Stimulated activated CD4-positive, alpha-beta T cell treated with anti-CD3 and anti-CD28 coated beads, Interleukin-1b, Interleukin-23, amount 100 ng/mL, for 24 hours (primary cell): ENCODE measurements at places on chromosomes 16 and 17.

GRCh38 chr17:35164716-35165115 is 17.1 kb downstream of the UNC45B start:
- no peak for DNase-seq

DNA sequence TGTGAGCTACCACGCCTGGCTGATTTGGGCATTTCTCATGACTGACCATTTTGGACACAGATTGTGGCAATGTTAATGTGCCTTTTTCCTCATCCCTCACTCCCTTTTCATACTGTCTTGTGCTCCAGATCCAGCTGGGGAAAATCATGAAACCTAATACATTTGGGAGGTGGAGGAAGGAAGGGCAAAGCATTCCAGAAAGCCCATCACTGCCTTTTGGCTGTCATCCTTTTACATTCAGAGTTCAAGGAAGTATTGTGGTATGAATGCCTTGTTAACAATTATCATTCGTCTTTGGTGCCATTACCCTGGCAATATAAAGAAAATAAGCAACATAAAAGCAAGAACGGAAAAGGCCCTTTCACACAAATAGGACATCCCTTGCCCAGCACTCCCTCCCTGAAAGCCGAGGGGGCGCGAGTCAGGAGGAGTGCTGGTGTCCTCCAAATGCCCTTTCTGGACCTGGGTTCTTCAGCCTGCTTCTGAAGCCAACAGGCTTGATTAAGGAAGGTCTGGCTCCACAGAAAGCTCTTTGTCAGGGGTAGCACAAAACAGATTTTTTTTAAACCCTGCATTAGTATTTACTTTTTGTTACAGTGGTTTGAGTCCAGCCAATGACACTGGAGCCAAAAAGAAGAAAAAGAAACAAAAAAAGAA is 20.1 kb downstream of the NMT1 start:
- DNase-seq = no peak

GRCh38 chr16:83095941-83096692 is 469.3 kb downstream of the CDH13 start:
- no peak for DNase-seq

GRCh38 chr16:83472776-83473501 is 334.8 kb upstream of the HSBP1 start:
- no peak for DNase-seq

- no peak for DNase-seq
Observed at GRCh38 chr17:14199601-14200000, 37.1 kb downstream of the CDRT15 start.

DNA sequence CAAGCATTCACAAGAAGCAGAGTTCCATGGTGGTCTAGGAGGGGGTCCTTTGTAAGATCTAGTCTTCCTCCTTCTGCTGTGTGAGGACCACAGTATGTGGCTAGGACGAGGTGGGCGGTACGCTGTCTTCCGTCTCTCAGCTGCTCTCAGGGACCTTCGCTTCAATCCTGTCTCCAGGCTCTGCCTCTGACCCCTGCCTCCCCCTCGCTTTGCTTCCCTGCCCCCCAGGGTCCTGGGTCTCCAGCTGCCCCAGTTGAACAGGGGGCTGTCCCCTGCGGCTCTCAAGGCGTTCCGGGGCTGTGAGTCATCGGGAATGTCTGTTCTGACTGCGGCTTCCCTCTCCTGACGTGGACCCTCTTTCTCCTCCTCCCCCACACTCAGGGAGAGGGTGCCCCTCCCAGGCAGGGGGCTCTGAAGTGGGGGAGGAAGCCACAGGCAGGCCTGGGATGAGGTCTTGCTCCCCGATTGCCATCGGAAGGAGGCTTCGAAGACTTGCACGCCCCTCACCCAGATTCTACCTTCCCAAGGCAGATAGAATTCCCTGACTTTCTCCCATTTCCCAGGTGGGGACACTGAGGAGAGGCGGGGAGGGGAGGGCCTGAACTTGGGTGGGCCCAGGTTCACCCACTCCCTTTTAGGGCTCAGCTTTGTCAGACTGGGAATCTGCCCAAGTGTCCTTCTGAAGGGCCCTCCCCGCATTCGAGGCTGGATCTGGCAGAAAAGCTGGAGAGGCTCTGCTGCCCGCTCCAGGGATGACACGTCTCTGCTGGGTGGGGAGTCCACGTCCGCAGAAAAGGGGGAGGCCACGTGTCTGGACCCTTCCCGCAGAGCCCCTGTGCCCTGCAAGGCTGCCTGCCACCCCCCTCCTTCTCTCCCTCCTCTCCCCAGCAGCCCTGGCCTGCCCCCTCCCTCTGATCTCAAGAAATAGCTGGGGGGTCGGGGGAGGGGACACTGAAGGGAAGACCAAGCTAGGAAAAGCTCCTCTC is 9.1 kb upstream of the COL1A1 start:
- DNase-seq = no peak

DNA sequence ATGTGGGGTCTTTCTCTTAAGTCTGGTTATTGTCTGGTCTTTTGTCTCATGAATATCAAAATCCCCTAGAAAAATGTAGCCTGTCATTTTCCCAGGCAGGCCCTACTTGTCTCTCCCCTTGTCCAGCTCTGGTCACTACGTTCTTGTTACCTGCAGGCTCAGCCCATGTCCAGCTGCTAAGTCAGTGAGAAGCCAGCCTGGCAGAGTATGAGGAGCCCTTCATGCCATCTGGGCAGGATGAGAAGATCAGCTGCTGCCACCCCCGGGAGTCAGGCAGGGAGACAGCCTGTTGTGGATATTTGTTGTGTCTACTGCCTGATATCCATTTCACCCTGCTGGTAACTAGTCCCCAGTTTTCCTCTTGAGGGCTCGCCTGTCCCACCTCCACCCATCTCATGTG is 88.9 kb downstream of the ASIC2 start:
- no peak for DNase-seq

GRCh38 chr16:88375996-88376834 is 6.5 kb upstream of the ZNF469 start:
- no peak for DNase-seq

- no peak for DNase-seq
Observed at GRCh38 chr16:80803339-80804055, 901 bp downstream of the CDYL2 start.

DNA sequence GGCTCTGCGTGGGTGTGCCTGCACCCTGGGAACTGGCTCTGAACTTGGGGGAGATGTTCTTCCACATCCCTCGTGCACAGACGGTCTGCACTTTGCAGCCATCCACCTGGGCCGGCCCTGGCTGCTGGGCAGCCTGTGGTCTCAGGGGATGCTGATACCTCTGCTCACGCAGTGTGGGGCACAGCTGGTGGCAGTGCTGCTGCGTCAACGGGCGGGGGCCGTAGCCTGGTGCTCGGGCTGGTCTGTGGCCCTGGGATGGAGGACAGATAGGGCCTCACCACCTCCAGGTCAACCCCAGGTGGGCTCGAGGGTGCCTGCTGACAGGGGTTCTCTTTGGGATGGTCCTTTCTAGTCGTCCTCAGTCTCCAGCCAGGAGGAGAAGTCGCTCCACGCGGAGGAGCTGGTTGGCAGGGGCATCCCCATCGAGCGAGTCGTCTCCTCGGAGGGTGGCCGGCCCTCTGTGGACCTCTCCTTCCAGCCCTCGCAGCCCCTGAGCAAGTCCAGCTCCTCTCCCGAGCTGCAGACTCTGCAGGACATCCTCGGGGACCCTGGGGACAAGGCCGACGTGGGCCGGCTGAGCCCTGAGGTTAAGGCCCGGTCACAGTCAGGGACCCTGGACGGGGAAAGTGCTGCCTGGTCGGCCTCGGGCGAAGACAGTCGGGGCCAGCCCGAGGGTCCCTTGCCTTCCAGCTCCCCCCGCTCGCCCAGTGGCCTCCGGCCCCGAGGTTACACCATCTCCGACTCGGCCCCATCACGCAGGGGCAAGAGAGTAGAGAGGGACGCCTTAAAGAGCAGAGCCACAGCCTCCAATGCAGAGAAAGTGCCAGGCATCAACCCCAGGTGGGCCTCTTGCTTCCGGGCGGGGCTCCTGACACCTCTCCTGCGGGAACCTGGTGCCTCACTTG is 36.3 kb downstream of the TSC2 start:
- no peak for DNase-seq

GRCh38 chr17:27354051-27354490 is 60.2 kb downstream of the WSB1 start:
- DNase-seq = no peak

DNA sequence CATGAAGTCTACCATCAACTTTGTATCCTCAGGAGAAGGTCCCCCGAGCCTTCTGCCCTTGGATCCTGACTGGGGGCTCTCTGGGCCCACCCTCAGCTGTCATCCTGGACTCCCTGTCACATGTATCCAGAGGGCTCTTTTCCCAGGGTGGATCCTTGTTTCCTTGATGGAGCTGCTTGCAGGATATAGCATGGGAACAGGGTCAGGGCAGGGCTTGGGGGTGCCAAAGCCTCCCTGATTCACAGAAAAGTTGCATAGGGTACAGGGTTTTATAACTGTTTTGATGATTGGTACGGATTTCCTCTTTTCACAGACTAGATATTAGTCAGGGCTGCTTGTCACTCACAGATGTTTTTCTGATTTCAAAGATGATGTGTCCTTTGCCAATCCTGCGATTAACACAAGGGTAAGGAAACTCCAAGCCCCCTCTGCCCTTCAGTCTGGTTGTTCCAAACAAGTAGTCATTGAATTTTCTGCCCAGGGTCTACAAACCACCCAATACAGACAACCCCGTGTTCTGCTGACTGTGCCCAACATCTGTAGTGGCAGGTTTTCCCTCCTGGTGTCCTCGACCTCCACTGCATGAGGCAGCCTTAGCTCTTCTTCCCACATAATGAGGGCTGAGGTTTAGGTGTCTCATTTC is 20.6 kb upstream of the SLC35G3 start:
- DNase-seq = no peak

DNA sequence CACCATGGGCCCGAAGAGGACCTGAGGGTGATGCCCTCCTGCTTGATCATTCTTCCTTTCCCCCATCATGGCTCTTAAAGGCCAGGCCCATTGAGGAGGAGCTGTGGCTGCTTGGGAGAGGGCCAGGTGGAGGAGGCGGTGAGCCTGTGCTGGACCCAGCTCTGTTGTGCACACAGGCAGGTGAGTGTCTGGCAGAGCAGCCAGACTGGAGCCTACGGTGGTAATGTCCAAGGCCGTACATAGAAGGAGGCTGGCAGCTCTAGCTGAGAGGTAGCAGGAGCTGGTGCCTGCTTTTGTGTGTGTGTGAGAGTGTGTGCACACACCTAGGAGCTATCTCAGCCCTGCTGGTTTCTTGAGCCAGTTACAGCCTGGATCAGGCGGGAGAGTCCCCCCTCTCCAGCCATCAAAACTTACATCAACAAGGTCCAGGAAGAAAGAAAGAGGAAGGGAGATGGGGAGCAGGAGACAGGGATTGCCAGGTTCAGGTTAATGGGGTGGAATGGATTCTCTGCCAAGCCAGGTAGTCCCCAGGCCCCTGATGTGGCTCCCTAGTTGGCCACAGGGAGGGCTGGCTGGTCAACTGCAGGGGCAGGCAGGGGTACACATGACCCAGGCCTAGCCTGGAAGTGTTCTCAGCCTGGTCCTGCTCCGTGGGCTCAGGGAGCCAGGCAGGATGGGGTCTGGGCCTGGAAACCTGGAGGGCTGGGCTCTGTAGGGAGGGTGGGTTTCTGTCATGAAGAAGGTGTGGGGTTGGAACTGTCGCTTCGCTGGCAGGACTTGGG is 107.1 kb downstream of the RAP1GAP2 start:
- no peak for DNase-seq

GRCh38 chr17:35376245-35376644 is 2.8 kb upstream of the SLFN11 start:
- DNase-seq = no peak

- DNase-seq = no peak
Observed at GRCh38 chr16:85746460-85747215, 4.3 kb downstream of the C16orf74 start.

GRCh38 chr17:42177684-42178083 is 3.3 kb downstream of the KCNH4 start:
- no peak for DNase-seq
